ENCODE measurements at places on chromosomes 6 and 20. TPM values are rescaled to one million over a fixed set of nuclear protein-coding genes. Genes with fewer than 3 reads are reported as not detected.

Gene TMEM217
- total RNA-seq, result 0.54 TPM

Gene RRAGD
- 3.7 TPM for total RNA-seq

Gene PRSS35
- 0.14 TPM for total RNA-seq

Gene HLA-DRA
- not detected for total RNA-seq

Gene MPIG6B
- not detected for total RNA-seq

Gene PROKR2
- total RNA-seq, result not detected

Gene GSTA1
- total RNA-seq, result 0.07 TPM

Gene SPDEF
- total RNA-seq, result 1.7 TPM

Gene LPA
- total RNA-seq, result 0.10 TPM

Gene LTB
- total RNA-seq, result not detected

Gene DDO
- total RNA-seq, result 0.14 TPM

Gene OPRM1
- total RNA-seq, result not detected

Gene C20orf144
- 0.11 TPM for total RNA-seq

Gene ENPP5
- total RNA-seq, result not detected

Data from A549 treated with AZD2906 at 1 μM for 4 hours (cell line).